Epithelial cell of esophagus (primary cell): ENCODE measurements at places on chromosomes 7 and 10.

- DNase-seq: no peak
These were observed 11.0 kb downstream of the POT1 start for GRCh38 chr7:124918662-124919061.

DNA sequence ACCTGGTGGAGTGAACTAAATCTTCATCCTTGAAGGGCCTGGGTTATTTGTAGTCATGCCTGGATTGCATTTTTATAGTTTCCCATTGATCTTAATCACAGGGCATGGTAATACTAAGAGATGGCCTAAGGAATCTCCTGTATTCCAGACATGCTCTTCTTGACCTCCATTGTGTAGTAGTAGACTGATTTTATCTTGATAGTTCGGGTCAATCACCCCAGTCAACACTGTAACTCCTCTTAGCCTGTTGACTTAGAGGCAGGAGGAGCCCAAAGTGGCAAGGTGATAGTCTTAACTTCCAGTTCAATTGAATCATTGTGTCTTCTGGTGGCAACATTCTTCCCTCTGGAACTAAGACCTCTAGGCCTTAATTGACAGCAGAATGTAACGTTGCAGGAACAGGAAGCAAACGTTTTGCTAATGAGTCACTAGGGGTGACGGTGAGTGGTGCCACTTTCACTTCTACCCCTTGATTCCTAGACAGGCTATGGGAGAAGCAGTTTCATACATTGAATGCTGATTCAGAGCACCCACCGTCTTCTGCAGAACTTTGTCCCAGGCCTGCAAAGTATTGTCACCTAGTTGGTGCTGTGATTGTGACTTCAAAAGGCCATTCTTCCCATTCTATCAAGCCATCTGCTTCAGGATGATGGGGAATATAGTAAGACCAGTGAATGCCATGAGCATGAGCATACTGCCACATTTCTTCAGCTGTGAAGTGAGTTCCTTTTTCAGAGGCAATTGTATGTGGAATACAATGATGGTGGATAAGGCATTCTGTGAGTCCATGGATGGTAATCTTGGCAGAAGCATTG is 24.0 kb upstream of the PAPSS2 start:
- DNase-seq: peak; percentile 91

DNA sequence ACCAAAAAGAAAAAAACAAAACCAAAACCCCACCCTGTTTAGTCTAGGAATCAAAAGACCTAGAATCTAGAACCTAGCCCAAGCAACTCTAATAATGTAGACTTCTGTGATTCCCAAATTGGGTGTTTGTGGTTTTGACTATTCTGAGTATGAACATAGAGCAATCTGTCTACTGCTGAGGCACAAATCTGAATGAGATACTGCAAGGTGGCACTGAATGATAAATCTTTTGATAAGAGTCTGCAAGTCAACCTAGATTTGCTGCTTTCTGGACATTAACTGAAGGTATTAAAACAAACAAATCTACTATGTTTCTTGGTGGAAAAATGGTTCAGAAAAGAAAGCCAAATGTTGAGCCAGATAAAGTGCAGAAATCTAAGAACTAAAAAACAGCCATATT is 50.6 kb downstream of the IRF5 start:
- DNase-seq: no peak

- DNase-seq: peak; percentile 35
These were observed 18.0 kb downstream of the STX1A start for GRCh38 chr7:73701357-73701995.

DNA sequence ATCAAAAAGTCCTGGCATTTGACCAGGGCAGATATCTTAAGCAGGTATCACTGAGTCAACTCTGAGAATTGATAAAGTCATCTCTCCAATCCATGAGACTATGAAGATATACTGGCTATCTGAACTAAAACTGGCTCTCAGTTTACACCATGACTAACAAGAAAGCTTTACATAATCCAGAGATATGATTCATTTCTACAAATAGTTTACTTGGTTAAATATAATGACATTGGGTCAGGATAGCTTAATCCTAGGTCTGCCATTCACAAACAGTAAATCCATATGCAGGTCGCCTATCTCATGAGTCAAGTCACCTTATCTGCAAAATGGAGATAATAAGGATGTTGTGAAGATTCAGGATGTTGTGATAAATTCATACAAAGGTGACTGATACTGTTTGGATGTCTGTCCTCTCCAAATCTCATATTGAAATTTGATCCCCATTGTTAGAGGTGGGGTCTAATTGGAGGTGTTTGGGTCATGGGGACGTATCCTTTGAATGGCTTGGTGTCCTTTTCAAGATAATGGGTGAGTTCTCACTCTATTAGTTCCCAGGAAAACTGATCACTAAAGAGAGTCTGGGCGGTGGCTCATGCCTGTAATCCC is 117.4 kb downstream of the JMJD1C start:
- DNase-seq: peak; percentile 46
